Heart right ventricle (tissue), 16 donors: ENCODE measurements at places on chromosomes 6 and 20. TPM values are rescaled to one million over a fixed set of nuclear protein-coding genes. Genes with fewer than 3 reads are reported as not detected.

GRCh38 chr6:149347067-149347466, 29.6 kb downstream of the TAB2 start:
- peaks cover 15% of the 10 kb centered on the region for H3K36me3 ChIP-seq
- H3K27me3 ChIP-seq, result no peaks in the 10 kb centered on the region
- H3K4me1 ChIP-seq, result no peaks in the 10 kb centered on the region
- H3K27ac ChIP-seq, result no peak overlapping the region
- DNase-seq, result no peak
- no peak overlapping the region for H3K4me3 ChIP-seq

GRCh38 chr20:2402271-2402980, 21.7 kb downstream of the TGM6 start:
- no peaks in the 10 kb centered on the region for H3K4me1 ChIP-seq
- no peaks in the 10 kb centered on the region for H3K36me3 ChIP-seq
- no peak overlapping the region for H3K27ac ChIP-seq
- H3K4me3 ChIP-seq, result no peak overlapping the region

DNA sequence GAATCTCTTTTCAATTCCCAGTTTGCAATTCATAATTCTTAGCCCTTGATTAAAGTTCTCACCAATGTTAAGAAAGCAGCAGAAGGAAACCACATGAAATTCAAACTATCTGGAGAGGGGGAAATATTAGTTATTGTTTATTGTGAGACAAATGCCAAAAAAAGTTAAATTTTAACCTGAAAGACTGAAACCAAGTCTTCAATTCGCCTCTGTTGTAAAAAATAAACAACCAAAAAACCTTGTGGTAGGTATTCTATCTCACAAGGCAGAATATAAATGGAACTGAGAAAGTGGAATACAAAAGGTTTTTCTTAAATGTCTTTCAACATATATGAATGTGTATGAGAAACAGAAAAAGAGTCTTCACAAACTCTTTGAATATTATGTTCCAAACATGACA, 24.8 kb downstream of the TMX4 start:
- H3K27ac ChIP-seq, result no peak overlapping the region
- no peaks in the 10 kb centered on the region for H3K27me3 ChIP-seq
- H3K4me3 ChIP-seq, result no peak overlapping the region
- H3K36me3 ChIP-seq, result peaks cover 47% of the 10 kb centered on the region
- no peak for DNase-seq

GRCh38 chr6:144647406-144647964, 362.4 kb downstream of the UTRN start:
- DNase-seq, result no peak
- no peak overlapping the region for H3K4me3 ChIP-seq
- H3K27ac ChIP-seq, result no peak overlapping the region
- no peaks in the 10 kb centered on the region for H3K4me1 ChIP-seq
- H3K36me3 ChIP-seq, result no peaks in the 10 kb centered on the region

- H3K4me3 ChIP-seq, result peak overlapping the region; percentile 74
- no peaks in the 10 kb centered on the region for H3K36me3 ChIP-seq
- H3K4me1 ChIP-seq, result peaks cover 74% of the 10 kb centered on the region
- H3K27ac ChIP-seq, result peak overlapping the region; percentile 98
Observed at GRCh38 chr6:42049948-42050296, 402 bp upstream of the TAF8 start.

GRCh38 chr6:113879186-113880096, 22.3 kb downstream of the MARCKS start:
- peak overlapping the region; percentile 4 for H3K4me3 ChIP-seq
- no peaks in the 10 kb centered on the region for H3K27me3 ChIP-seq
- H3K27ac ChIP-seq, result no peak overlapping the region
- H3K36me3 ChIP-seq, result no peaks in the 10 kb centered on the region
- peak; percentile 54 for DNase-seq

GRCh38 chr6:41937861-41938574, 3.6 kb downstream of the CCND3 start:
- peaks cover 40% of the 10 kb centered on the region for H3K36me3 ChIP-seq
- H3K27ac ChIP-seq, result peak overlapping the region; percentile 20
- no peaks in the 10 kb centered on the region for H3K27me3 ChIP-seq
- DNase-seq, result peak; percentile 40
- H3K4me1 ChIP-seq, result peaks cover 48% of the 10 kb centered on the region

- DNase-seq, result no peak
- peaks cover 7% of the 10 kb centered on the region for H3K4me1 ChIP-seq
- H3K27ac ChIP-seq, result no peak overlapping the region
- peaks cover 68% of the 10 kb centered on the region for H3K36me3 ChIP-seq
Observed at GRCh38 chr20:32165836-32166545, 41.6 kb downstream of the PLAGL2 start.

GRCh38 chr20:45187693-45188092, 13.0 kb downstream of the PI3 start:
- DNase-seq, result no peak
- no peak overlapping the region for H3K4me3 ChIP-seq
- no peaks in the 10 kb centered on the region for H3K36me3 ChIP-seq
- no peaks in the 10 kb centered on the region for H3K4me1 ChIP-seq

DNA sequence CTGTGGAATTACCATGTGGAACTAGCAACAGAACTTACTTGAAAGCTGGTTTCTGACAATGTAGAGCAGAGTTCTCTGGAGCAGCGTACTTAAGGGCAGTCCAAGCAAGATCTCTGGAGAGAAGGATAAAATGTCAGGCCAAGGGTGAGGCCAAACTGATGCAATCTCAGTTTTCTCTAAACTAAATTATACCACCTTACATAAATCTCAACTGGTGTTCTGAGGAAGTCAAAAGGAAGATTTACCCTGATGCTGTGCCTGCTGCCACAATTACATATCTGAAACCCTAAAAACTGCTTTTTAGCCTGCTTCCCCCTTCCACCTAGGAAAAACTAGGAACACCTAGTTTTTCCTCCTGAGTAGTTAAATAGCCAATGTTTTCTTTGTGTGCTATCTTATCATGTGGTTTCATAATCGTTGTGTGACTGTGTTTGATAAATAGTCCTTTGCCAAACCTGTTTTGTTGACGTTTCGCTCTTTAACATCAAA, 28.1 kb downstream of the NCOA7 start:
- no peak for DNase-seq
- no peaks in the 10 kb centered on the region for H3K36me3 ChIP-seq
- no peaks in the 10 kb centered on the region for H3K27me3 ChIP-seq
- no peak overlapping the region for H3K4me3 ChIP-seq
- no peak overlapping the region for H3K27ac ChIP-seq

DNA sequence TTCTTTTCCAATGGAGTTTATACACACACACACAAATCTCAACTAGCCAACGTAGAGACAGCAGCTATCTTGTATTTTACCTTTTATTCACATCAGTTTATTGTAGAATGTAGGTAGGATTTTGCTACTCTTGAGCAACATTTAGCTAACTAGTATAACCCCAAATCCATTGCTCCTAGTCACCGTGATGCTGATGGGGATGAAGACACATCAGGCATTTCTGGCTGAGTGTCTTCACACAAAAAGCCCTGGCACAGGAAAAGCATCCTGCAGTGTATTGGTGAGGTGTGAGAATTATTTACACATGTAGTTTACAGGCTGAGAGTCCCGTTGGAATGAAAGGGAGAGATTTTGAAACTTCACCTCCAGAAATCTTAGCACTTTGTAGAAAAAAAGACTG, 65.9 kb upstream of the FBXL4 start:
- no peaks in the 10 kb centered on the region for H3K4me1 ChIP-seq
- H3K36me3 ChIP-seq, result no peaks in the 10 kb centered on the region
- no peak overlapping the region for H3K4me3 ChIP-seq
- no peak for DNase-seq

- H3K27me3 ChIP-seq, result no peaks in the 10 kb centered on the region
- no peak for DNase-seq
- H3K4me1 ChIP-seq, result no peaks in the 10 kb centered on the region
- H3K36me3 ChIP-seq, result no peaks in the 10 kb centered on the region
Observed at GRCh38 chr6:76742919-76743318, 670.5 kb upstream of the IMPG1 start.

DNA sequence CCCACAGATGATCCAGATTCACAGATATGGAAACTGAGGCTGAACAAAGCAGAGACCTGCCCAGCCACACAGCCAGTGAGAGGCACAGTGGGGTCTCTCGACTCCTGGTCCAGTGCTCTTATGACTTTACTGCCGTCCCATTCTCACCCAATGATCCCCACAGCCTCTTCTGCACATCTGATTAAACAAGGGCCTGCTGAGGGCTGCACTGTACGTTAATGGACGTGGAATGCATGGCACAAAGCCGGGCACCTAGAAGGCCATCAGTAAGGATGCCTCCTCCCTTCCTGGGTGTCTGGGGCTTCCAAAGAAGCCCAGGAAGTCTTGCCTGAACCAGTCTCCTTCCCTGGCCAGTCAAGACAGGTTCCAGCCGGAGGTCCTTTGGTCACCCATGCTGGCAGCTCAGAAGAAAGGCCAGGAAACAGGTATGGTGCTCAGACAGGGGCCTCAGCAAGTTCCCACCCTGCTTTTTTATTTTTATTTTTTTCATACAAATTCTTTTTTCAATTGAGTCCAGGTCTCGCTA, 3.8 kb downstream of the TFEB start:
- no peaks in the 10 kb centered on the region for H3K36me3 ChIP-seq
- no peak overlapping the region for H3K4me3 ChIP-seq
- no peak for DNase-seq

GRCh38 chr6:144029452-144029851, 21.4 kb upstream of the PLAGL1 start:
- H3K36me3 ChIP-seq, result no peaks in the 10 kb centered on the region
- DNase-seq, result no peak
- no peak overlapping the region for H3K4me3 ChIP-seq
- no peaks in the 10 kb centered on the region for H3K27me3 ChIP-seq

The ATP9A gene
- total RNA-seq, result 27.3 TPM

The HELZ2 gene
- 11.2 TPM for total RNA-seq
